IMR-90 (cell line): ENCODE measurements at places on chromosomes 6 and 20.

- no peak for DNase-seq
These were observed 42.9 kb downstream of the TXLNB start for GRCh38 chr6:139248911-139249310.

DNA sequence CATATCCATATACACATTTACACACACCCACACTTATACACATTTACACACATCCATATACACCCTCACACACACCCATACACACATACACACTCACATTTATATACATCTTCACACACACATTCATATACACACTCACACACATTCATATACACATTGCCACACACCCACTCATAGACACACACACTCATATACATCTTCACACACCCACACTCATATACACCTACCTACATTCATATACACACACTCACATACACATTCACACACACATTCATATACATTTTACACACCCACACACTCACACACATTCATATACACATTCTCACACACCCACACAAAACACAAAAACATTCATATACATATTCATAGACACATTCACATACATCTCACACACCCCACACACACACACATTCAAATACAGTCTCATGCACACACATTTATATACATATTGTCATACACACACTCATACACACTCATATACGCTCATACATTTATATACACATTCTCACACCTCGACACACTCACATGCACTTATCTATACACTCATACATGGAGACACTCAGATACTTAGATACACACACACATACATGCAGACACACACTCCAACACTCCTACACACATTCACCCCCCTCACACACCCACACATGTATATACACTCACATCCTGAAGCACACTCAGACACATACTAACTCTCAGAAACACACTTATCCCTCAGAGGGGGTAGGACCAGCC is 82.1 kb downstream of the MRPL14 start:
- no peak for DNase-seq

DNA sequence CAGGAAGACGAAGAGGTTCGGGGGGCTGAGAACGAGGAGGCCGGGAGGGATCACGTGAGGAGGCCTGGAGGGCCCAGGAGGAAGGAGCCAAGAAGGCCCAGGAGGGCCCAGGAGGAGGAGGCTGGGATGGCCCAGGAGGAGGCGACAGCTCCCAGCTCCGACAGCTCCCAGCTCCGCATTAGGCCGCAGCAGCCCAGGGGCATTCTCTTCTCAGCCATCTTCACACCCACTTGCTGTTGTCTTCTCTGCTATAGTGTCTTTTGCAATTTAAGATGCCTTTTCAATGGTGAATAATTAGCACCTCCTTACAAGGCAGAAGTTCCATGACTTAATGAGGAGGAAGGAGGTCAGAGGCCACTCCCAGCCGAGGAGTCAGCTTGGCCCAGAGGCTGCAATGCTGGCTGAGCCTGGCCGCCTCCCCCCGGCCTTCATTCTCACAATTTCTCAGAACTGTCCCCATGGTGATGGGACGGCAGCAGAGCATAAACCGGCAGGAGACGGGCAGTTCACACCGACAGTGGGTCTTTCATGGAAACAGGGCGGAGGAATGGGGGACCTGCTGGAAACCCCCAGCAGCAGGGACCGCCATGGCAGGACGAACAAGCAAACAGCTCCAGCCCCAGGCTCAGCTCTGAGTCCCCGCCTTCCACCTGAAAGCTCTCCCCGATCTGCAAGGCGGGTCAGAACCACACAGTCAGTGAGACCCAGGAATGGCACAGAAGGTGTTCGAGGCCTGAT is 45.1 kb downstream of the WDR27 start:
- no peak for DNase-seq

DNA sequence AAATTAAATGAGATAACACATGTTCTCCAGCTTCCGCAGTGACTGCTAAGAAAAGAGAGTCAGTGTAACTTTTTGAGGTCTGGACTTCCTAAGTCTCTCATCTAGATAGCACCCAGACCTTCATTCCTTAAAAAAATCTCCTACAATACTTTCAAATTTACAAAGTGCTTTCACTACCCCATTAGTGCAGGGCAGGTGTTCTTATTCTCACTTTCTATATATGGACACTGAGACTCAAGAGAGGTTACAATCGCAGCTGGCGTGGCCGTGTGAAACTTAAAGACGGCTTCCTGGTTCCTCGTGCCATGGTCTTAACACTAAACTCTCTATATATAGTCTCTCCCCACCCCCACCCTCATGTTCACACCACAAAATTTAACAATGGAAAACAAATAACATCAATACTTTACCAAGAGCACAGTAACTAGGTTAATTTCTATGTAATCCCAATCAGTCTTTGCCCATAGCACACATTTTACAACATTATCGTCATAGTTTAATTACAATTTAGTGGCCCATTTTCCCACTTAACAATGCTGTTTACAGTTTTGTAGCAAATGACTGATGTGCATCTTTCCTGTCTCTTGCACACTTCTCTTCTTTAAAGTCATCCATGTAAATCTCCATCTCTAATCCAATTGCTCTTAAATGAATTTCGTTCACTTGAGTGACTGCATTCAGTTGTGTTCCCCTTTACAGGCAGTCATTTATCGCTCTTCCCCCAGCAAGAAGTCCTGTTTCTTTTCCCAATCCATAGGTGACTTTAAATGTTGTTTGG is 78.8 kb upstream of the ARID1B start:
- DNase-seq, result no peak

DNA sequence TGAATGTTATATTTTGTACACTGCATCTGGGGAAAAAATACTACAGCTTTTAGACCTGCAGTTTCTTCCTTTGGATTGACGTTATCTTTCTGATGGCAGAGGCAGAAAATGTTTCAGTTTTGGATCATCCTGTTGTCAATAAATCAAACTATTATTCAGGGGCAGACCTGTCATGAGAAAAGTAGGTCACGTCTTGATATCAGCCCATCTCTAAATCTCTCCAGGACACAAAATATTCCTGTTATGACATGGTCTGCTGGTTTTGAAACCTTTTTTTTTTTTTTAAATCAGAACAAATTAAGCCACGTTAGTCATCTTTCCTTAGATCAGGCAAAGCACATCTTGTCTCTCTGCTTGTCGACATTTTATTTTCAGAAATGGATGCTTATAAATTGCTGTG is 24.0 kb downstream of the IL20RA start:
- no peak for DNase-seq

GRCh38 chr6:149922642-149923326 is at the start of gene RAET1G:
Gene RAET1G (minus strand): TSS chr6:149923121. CDS start chr6:149923010, 111 bp downstream.
- peak; percentile 96 for DNase-seq

DNA sequence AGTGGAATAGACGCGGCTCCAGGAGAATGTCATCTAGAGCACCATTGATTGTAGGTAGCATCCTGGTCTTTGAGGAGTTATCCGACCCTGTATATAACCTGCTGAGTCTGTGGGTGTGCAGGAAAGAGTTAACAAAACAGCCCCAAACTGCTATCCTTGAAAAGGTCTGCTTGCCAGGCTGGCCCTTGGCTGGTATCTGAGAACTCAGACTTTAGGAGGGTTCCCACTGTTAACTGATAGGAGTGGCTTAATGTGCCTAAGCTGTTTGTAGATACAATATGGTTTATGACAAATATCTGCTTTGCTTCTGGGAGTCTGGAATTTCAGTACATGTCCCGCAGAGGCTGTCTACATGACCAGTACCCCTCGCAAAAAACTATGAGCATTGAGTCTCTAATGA is 27.6 kb upstream of the MCUR1 start:
- DNase-seq, result no peak

- peak; percentile 34 for DNase-seq
These were observed 14.0 kb downstream of the STK38 start for GRCh38 chr6:36533321-36533720.

GRCh38 chr6:89120371-89120770 is 2.5 kb upstream of the SRSF12 start:
- peak; percentile 41 for DNase-seq

GRCh38 chr20:37254114-37254878 is 7.3 kb downstream of the GHRH start:
- DNase-seq, result no peak
